Occipital lobe (tissue), 3 donors: ENCODE measurements at places on chromosomes 1 and 21.

- DNase-seq: no peak
Measured at GRCh38 chr1:29195881-29196291, 14.2 kb upstream of the SRSF4 start.

- DNase-seq: no peak
Measured at GRCh38 chr1:20057886-20058420, 12.0 kb upstream of the PLA2G5 start.

DNA sequence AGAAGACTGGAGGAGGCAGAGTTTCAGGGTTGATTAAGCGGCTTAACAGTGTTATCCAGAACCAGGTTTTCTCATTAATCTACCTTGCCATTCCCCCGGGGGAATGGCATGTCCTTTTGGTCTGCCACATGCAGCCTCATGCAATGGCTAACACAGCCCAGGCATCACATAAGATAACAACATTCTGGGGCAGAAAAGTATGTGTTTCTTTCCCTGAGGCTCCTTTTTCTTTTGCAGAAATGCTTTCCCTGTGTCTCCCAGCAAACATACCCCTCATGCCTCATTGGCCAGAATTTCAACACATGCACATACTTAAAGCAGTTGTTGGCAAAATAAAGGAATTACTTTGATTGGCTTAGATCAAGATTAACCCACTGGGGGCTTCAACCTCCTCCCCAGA lies 98.6 kb downstream of the OMA1 start:
- DNase-seq: no peak

DNA sequence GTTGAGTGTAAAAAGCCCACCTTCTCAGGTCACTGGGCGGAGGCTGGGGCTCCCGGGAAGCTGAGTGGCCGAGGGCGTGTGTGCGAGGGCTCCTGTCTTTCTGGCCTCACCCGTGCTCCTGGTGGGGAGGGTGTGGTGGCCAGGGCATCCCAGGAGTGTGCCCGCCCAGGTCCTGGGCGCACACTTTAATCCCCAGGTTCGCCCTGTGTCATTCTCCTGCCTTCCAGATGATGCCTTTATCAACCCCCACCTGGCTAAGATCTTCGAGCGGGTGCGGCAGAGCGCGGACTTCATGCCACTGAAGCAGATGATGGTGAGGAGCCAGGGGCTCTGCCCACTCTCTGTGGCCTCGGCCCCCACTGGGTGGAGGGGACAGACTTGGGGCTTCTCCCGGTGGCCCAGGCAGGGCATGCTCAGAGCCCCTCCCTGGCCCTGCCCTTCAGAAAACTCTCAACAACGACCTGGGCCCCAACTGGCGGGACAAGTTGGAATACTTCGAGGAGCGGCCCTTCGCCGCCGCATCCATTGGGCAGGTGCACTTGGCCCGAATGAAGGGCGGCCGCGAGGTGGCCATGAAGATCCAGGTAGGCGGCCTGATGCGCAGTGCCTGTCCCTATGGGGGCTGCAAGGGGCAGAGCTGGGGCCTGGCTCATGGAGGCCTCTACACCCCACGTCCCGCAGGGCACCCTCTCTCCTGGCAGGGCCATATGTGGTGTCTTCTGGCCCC lies 42.5 kb downstream of the COQ8A start:
- no peak for DNase-seq

DNA sequence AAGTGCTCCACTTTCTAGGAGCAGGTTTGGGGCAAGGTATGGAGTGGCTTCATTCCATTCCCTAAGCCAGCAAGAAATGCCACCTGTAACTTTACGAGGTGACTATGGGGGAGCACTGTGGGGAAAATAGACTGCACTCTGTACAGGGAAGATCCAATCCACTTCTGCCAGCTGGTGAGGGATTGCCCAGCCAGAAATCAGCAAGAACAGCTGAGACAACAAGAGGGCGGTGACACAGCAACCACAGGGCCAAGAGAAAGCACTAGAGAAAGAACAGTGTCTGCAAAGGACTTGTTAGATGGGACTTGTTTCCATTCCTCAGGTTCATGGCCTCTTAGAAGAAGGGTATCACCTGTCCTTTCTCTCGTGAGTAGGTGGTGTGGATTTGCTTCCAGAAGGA lies 19.6 kb downstream of the CAPN8 start:
- DNase-seq: no peak

DNA sequence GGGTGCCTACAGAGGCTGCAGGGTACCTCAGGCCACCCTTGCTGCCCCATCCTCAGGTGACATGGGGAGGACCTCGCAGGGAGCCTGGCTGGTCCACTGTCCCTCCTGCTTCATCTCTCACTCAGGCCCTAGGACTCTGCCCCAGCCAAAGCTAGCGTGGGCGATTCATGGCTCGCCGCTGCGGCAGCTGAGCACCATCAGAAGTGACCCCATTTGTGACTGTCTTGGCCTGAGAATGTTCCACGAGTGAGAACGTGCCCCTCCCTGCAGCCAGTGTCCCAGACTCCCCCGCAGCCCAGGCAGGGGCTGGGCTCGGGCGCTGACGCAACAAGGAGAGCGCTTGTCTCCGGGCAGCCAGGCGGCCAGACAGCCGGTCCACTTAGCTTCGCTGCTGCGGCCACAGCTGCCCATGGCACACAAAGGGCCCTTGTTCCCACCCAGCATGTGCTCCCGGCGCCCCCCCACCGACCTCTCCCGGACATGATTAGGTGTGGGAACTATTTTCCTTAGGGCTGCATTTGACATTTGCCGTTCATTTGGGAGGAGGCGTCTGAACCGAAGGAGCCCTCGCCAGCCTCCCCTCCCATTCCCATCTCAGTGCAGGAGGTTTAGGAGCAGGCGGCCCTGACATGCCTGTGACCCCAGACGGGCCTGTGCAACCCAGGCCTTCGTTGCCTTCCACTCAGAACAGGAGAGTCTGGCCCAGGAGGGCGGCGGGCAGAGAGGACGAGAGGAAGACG lies 19.3 kb upstream of the POFUT2 start:
- peak; percentile 84 for DNase-seq

DNA sequence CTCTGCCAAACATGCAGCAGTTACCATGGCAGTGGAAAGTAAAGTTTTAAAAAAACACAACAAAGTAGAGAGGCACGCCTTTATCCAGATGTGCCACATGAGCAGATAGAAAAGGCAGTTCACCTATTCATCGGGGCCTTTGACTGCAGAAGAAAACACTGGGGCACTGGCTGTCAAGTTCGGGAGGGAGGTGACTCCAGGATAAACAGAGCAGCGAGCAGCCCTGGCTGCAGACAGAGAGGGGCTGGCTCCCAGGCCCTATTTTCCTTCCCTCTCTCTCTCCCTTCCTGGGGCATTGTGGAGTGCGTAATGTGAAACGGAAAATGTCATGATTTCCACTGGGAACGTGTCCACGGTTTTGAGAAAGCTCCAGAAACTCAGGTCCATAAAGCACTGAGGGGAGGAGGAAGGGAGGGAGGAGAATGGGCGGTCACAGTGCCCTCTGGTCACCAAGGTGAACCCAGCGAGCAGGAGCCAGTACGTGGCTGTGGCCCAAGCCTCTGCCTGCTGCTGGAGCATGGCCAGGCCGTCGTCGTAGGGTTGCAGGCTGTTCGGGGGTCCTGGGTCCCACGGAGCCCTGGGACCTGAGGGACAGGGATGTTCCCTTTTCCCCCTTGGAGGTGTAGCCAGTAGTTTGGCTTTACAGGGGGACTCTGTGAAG lies 114.7 kb upstream of the IRF2BP2 start:
- DNase-seq: no peak
